ENCODE measurements at places on chromosomes 7 and 10.

GRCh38 chr10:24468281-24468751, 255.4 kb downstream of the ARHGAP21 start:
- no peak for DNase-seq

DNA sequence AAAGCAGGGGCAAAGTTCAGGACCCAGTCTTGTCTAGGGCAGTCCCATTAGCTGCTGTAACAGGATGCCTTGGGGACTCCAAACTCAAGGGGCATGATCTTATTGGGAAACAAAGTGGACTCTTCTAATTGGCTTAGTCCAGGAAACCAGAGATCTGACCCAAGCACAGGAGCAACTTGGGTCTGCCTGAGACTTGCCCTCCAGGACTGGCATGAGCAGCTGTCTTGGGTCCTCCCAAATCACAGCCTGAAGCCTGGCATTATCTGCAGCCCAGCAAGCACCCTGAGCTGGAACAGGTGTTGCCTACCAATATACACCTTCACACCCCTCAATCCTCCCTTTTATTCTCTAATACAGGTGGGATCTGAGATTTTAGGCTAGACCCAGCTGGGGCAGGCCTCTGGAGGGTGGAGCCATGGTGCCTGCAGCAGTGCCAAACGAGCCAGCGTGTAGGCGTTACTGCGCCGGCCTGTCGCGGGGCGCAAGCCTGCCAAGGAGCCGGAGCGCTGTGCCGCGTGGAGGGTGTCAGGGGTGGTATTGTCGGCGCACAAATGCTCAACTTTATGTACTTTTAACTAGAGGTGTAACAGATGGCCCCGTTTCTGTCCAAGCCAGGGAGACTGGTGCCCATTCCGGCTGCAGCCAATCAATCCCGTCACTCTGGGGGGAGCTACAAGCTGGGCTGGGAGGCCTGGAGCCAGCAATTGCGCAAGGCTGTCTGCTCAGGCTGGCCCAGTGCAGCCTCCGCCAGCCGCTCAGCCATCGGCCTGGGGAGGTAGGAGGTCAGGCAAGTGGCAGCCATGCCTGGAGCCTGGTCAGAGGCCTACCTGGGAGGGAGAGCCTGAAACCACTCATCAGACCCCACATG, 12.8 kb upstream of the LBX1 start:
- DNase-seq, result no peak

GRCh38 chr7:117803476-117803875, 69.8 kb downstream of the CTTNBP2 start:
- DNase-seq, result no peak

GRCh38 chr10:86281396-86281795, 85.2 kb downstream of the GRID1 start:
- DNase-seq, result no peak

DNA sequence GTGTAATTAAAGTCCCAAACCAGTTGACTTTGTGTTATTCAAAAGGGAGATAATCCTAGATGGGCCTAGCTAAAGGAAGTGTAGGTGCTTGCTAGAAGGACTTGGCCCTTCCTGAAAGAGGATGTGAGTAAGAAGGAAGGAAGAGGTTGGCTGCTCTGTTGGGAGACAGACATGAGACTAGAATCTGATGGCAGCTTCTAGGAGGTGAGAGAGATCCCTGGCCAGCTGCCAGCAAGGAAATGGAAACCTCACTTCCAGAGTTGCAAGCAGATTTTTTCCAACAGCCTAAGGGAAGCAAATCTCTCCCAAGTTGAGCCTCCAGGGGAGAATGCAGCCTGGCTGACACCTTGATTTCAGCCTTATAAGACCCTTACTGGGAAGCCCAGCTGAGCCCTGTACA, 368.4 kb upstream of the ZMIZ1 start:
- no peak for DNase-seq

GRCh38 chr10:11551916-11552602, 59.4 kb downstream of the USP6NL start:
- DNase-seq, result no peak

DNA sequence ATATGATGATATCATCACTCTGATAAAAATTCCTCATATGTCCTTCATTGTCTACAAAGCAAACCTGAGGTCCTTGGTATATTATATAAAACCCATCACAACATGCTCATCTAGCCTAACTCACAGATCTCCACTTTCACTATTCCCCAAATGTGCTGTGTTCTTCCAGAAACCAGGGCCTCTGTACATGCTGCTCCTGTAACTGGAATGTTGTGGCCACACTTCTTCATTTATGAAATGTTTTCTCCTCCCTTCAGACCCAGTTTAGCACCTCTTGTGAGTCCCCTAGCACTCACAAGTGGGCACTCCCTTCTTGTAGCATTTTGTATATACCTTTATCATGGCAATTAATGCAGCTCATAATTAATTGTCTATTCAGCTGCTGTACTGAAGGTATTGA, 61.9 kb downstream of the AASS start:
- no peak for DNase-seq

- DNase-seq, result peak; percentile 78
These were observed 32.1 kb downstream of the JCAD start for GRCh38 chr10:30027057-30028005.

- DNase-seq, result no peak
These were observed 47.4 kb upstream of the COMTD1 start for GRCh38 chr10:75283078-75283670.

DNA sequence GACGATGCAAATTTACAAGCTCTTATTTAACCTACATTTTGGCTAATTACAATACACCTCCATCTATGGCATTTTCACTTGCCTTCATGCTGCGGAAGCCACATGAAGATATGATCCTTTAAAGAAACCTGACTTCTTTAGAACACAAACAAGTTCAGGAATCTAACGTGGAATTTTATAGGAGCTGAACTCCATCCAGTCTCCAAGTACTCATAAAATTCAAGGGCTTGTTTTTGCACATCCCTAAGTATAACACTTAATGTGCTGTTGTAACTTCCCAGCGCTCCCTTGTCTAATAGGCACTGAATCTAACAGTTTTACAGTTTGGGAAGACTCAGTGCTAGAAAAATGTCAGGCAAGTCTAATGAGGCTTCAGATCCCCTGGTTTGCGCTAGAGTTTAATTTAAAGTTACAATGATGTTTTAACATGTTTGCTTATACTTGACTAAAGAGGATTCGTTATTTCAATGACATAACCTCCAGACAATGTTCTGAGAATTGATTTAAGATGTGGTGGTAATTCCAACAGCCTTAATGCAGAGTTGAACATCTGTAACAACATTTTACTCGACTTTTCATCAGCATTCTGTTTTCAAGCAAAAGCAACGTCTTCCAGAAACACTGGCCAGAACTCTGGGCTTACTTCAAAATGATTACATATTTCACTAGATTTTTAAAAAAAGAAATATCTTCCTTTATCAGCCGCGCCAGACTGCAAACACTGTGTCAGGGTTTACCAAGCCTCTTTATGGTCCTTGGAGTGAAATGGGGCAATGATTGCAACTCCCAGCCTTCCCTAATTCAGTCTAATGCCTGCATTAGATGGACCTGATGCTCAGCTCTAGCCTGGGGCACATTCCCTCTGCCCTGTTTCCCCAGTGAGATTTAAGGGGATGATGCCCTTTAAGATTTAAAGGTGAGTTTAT, 664.3 kb downstream of the KCNMA1 start:
- no peak for DNase-seq

GRCh38 chr10:133544506-133544905, 17.3 kb downstream of the CYP2E1 start:
- DNase-seq, result no peak

DNA sequence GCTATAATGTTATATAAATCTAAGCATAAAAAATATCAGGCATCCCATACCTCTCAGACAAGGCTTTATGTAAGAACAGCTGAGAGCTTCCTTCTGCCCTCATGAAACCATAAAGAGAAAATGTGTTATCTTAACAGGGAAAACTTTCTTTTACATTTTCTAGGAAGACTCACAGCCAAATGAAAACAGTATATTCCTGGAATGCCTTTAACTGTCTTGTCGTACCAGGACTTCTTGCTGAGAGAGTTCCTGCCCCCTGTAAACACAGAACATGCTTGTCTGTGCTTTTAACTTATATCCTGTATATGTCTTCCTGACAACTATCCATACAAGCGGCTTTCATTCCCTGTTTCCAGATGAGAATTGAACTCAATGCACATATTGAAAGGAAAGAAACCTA, 64.8 kb upstream of the AHR start:
- DNase-seq, result no peak

DNA sequence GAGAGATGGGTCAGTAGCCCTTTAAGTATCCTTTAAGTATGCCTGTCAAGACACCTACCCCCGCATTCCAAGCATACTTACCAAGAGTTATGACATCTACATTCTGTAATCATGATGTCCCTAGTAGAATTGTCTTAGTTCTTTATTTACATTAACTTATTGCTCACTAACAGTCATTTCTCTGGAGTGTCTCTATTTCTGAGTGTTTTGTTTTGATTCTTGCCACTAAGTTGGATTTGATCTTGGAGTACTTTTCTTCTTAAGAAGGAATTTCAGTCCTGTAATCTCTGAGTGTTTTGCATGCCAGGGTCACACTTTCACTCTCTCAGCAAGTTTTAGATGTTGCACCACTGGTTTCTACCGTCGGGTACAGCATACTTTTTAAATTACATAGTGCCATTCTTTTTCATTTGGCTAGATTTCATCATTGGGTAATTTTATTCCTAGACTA, 1053.9 kb downstream of the KCNMA1 start:
- DNase-seq, result no peak

GRCh38 chr7:150722431-150722931, 6.1 kb downstream of the GIMAP1 start:
- no peak for DNase-seq

DNA sequence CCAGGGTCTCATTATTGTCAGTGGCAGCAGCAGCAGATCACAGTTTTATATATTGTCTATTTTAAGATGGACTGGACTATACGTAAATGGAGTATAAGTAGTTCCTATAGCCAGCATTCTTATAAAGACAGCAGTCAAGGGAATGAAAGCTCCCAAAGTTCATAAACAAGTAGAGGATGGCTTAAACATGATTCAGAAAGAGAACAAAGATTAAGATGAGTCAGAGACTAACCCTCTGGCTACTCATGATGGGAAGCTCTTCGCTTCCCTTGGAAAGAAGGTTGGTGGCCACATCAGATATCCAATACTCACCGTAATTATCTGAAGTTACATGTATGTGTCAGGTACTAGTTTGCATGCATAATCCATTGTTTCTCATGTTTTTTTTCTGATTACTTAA, 277.0 kb downstream of the INHBA start:
- DNase-seq, result no peak

DNA sequence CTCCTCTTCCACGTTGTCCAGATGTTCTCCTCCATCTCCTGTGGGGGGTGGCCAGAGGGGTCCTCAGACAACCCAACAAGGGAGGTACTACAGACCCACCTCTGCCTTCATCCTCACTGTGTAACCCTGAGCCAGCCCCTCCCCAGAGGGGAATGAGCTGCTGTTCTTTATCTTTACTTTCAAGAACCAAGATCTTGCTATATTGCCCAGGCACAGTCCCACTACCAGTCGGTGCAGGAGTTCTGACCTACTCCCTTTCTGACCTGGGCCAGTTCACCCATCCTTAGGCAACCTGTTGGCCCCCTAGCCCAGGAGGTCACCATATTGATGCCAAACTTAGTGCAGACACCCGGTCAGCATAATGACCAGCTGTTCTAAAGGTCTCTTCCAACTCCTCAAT, 16.8 kb upstream of the MTPAP start:
- no peak for DNase-seq

DNA sequence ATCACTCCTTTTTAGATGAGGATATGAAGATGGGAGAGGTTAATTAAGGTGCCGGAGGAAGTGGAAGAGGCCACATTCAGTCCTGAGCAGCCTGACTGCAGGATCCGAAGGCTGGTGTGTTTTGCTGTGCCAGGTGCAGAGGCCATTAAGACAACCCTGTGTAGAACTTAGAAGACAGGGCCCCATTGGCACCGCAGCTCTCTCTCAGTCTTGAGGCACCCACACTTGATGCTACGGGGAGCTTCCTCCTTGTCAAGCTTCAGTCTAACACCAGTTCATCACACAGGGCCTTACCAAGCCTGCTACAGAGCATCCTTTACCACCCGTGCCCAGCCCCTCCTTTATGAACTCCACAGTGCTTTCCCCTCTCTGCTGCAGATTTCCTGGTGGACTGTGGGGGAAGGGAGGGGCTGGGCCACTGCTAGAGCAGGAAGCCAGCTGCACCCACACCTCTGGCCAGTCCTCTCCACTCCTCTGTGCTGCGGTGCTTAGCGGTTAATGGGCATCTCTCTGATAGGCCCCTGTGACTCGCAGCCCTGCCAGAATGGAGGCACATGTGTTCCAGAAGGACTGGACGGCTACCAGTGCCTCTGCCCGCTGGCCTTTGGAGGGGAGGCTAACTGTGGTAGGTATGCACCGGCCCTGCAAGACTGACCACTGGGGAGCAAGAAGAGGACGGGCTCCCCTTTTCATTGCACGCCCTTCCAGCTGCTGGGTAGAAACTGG, 45.5 kb downstream of the VWA2 start:
- DNase-seq, result no peak

DNA sequence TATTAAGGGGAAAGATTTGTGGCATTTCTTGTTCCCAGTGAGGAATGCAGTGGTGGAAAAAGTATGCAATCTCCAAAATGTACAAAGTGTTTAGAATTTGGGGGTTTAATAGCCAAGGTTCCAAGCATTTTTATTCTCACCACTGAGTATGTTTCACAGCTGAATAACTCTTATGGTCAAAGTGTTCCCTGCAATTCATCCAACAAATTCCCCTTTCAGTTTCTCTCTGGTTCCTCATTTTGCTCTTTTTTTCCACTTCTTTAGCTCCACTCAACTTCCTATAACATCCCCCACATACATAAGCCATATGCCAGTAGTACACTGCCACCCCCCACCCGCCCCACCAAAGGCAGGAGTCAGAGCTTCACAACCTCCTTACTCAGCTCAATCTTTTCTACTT, 4.6 kb downstream of the HECW1 start:
- DNase-seq, result no peak

DNA sequence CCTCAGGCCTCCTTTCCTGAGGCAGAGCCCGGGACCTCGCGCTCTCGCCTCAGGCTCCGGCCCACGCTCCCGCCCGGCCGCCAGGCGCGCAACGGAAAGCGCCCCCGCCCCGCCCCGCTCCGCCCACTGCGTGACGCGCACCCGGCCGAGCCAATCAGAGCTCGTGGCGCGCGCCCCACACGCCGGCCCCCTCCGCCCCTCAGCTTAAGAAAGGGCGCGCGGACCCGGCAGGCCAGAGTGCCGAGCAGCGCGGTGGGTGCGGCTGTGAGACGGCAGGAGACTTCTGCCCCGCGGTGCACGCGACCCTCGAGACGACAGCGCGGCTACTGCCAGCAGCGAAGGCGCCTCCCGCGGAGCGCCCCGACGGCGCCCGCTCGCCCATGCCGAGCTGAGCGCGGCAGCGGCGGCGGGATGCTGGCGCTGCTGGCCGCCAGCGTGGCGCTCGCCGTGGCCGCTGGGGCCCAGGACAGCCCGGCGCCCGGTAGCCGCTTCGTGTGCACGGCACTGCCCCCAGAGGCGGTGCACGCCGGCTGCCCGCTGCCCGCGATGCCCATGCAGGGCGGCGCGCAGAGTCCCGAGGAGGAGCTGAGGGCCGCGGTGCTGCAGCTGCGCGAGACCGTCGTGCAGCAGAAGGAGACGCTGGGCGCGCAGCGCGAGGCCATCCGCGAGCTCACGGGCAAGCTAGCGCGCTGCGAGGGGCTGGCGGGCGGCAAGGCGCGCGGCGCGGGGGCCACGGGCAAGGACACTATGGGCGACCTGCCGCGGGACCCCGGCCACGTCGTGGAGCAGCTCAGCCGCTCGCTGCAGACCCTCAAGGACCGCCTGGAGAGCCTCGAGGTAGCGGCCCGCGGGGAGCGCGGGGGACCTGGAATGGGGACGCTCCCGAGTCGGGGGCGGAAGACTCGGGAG, at the start of gene NPTX2:
NPTX2 (plus strand) TSS at position 235 of the 909 bp plus-strand sequence; CDS start at position 412, 177 bp downstream.
- DNase-seq, result peak; percentile 4
